ENCODE measurements at places on chromosomes 1 and 21.

GRCh38 chr1:187762118-187762517 lies 933.4 kb downstream of the PLA2G4A start:
- no peak for DNase-seq

DNA sequence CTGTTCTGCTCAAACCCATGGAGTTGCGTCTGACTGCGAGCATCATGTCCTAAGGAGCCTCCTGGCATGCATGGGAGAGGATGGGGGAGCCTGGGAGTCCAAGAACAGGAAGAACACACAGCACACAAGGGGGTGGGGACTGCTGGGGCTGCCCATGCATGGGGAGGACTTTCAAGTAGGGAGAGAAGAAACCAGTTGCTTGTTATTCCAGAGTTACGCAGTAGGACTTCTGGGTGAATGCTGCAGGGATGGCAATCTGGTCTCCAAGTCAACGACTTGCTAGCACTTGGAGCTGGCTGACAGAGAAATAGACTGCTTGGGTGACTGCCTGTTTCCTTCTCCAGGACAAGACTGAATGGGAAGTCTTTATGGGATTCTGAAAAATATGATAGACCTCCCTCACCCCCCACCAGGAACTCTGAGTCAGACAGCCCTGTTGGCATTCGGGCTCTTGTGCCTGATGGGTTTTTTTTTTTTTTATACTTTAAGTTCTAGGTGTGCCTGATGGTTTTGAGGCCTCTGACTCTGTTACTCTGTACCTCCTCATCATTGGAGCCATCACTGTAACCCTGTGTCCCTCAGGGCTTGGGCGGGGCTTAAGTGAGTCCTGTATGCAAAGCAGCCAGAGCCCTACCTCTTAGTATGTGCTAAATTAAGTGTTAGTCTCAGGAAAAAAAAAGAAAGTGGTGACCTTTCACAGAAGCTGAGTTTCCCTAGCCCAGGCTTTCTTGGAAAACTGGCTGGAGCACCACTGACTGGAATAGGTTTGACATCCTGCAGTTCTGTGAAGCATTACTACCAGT lies 30.3 kb downstream of the MAP3K21 start:
- DNase-seq: no peak

GRCh38 chr1:234277161-234277868 lies 95.9 kb upstream of the COA6 start:
- DNase-seq: no peak

DNA sequence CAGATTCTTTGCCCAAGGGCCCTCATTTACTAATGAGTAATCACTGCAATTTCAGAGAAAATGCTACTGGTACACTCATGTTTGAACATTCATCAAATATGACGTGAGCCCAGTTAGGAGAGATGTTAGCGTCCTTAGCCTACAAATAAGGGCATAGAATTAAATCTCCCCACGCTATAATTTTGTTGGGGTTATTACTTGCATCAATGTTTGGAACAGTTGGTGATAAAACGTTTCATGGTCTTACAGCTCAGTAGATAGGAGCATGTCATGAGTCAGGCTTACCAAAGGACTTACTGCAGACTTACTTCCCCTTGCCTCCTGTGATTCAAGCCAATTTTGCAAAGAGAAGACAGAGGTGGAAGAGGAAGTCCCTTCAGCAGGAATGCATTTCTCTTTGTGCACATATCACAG lies 304.0 kb downstream of the KIF26B start:
- DNase-seq: no peak

DNA sequence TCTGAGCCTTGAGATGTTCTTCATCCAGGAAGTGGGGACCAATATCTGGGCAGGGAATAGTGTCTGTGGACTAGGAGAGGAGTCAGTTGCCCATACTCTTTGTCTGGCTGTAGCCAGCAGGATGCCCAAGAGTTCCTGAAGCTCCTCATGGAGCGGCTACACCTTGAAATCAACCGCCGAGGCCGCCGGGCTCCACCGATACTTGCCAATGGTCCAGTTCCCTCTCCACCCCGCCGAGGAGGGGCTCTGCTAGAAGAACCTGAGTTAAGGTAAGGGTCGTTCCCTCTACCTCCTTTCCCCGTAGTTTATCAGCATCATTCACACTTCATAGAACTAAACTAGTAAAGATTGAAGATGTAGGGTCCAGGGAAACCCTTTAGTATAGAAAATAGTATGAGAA lies 3.4 kb upstream of the PPOX start:
- DNase-seq: no peak

GRCh38 chr1:18938008-18938706 lies 18.3 kb downstream of the IFFO2 start:
- peak; percentile 75 for DNase-seq

DNA sequence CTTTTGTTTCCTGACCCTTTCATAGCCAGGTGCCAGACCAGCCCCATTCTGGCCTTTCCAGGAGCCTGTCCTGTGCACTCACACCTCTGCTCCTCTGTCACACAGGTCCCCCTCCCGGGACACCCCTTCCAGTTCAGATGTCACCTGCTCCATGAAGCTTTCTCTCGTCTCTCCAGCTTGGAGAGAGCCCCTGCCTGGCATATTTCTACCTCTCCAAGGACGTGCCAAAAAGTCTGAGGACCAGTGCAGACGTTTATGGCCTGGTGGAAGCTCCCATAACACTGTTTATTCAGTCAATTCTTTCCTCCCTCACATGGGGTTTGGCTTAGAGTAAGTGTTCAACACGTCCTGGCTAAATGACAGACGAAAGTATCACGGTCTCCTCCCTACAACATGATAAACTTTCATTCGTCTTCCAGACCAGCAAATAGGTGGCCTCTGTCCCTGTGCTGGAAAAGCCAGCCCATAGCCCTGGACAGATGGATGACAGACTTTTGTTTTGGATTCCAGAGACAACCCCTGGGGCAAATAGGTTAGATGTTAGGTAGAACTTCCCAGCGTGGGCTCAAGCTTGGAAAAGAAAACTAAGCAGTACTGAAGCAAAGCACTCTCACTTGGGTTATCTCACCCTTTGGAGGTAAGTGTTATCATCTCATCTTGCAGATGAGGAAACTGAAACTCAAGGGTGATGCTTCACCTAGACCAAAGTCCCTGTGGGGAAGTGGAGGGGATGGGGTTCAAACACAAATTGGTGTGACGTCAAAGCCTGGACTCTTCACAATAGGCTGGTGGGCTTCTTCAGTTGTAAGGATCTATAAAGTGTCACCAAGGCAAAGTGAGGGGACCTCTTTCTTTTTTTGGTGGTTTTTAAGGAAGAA lies 52.9 kb upstream of the ECE1 start:
- DNase-seq: peak; percentile 57

GRCh38 chr1:238318294-238319110 lies 427.8 kb upstream of the ZP4 start:
- DNase-seq: no peak

- DNase-seq: no peak
Measured at GRCh38 chr21:15274701-15275485, 210.1 kb upstream of the NRIP1 start.

DNA sequence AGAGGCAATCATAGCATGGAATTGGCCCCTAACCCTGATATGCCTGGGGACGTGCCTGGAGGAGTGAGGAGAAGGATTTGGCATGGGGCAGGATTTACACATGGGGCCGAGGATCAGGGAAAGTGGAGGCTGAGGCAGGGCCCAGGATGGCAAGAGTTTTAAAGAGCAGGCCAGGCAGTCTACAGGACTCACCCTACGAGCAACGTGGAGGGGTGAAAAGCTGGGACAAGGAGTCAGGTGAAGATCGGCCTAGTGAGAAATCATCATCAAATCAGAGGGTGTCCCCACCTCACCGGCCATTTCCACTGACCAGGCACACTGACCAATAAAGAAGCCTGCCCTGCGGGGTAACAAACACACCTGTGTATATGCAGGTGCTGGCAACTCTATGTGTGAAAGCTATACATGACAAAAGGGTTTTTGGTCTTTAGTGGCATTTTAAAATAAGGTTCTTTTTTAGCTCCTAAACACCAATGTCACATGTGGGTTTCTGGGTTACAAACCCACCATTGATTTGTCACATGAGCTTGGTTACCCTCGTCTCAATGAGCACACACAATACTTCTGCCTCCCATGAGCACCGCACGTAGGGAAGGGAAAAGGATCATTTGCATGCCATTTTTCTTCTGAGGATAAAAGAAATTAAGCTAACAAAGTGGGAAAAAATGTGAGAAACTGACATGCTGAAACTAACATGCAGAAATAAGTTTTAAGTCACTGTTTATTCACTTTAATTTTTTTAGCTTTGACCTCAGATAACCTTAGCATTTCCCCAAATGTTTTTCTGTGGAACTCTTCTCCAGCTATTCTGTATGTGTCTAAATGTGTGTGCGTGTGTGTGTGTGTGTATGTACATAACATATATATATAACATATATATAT lies 168.1 kb upstream of the EDN2 start:
- DNase-seq: no peak

DNA sequence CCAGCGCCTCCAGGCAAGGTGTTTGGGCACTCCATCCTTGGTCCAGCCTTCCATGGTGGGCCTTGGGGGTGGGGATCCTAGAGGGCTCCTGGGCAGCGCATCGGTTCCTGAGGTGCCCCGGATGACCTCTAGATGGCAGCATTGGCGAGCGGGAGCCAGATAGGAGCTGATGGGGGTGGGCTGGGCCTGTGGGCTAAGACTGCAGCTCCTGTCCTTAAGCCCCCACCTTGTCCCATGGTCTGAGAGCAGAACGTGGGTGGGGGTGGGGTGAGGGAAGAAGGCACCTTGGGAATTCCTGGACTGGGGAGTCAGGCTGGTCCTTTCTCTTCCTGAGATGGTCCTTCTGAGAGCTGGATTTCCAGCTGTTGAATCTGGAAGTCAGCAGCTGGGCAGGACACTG lies 93.4 kb upstream of the CSF3R start:
- peak; percentile 89 for DNase-seq

DNA sequence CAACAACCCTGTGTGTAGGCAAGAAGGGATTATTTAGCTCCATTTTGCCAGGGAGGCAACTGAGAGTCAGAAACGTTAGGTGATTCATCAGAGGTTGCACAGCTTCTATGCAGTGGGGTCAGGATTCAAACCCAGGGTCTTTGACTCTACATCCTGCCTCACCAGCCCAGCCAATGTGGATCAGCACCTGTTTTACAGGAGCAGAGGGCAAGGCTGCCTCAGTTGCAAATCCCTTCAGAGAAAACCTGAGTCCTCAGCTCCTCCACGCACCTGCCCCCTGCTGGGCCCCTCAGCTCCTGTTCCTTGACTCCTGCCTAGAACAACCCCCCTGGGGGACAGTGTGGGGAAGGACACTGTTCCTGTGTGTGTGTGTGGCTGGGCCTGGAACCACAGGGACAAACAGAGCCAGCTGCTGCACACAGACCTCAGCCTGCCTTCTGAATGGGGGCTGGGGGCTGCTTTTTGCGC lies 61.6 kb downstream of the LRRN2 start:
- peak; percentile 75 for DNase-seq

DNA sequence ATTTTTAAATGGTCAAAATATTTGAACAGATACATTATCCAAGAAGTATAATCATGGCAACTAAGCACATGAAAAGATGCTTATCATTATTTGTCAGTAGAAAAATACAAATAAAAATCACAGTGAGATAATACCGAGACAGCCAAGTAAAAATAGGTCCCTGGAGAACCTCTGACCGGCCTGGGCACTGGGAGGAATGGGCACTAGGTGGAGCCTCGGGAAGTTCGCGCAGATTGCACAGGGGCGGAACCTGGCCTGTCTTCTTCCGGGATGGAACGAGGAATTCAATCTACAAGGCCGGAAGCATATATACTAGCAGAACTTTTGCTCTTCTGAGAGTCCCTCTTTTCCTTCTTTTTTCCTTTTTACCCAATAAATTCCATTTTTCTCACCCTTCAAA lies 148.5 kb upstream of the CHRM3 start:
- peak; percentile 23 for DNase-seq

DNA sequence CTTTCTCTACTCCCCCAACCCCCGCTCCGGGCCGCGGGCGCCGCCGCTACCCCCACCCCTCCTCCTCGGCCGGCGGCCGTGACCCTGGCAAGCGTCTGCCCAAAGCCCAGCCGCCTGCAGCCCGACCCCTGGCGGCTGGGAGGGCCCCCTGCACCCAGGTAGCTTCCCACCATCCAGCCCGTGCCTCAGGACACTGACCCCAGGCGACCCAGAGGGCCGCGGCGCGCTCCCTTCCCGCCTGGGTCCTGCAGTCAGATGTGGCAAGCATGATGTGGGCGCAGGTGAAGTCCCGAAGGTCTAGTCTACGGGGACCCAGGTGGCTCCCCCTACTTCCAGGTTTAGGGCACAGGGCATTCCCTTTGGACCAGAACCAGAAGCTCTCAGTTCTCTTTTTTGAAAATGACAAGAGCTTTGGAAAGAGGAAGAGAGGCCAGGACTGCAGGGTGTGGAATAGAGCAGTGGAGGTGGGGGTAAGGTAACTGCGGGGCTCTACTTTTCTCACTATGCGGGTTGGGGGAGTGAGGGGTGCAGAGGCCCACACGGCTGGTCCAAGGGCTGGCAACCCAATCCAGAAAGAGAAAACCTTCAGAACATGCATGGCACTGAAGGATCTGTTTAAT lies at the start of gene DENND4B:
Gene DENND4B (minus strand): TSS at position 97 of the 620 bp plus-strand sequence. CDS start 2,344 bp downstream, outside the sequence.
- DNase-seq: peak; percentile 92

DNA sequence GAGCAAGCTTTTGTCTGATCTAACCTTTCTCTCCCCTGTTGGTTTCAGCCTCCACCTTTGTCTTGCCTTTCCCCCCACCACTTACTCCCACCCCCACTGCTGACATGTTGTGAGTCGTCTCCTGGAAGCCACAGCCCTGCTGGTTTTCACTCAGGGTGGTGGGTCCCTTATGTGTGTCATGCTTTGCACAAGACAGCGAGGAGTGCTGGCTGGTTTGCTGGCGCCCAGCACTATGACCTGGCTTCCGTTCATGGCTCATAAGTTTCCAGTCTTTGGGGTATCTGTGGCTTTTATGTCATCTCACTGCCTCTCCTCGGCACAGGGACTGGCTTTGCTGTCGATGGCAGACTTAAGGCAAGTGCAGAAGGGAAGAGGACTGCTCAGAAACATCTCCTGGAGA lies 177.7 kb downstream of the KIF26B start:
- DNase-seq: no peak

- DNase-seq: no peak
Measured at GRCh38 chr1:172145231-172145651, 275.2 kb upstream of the C1orf105 start.

DNA sequence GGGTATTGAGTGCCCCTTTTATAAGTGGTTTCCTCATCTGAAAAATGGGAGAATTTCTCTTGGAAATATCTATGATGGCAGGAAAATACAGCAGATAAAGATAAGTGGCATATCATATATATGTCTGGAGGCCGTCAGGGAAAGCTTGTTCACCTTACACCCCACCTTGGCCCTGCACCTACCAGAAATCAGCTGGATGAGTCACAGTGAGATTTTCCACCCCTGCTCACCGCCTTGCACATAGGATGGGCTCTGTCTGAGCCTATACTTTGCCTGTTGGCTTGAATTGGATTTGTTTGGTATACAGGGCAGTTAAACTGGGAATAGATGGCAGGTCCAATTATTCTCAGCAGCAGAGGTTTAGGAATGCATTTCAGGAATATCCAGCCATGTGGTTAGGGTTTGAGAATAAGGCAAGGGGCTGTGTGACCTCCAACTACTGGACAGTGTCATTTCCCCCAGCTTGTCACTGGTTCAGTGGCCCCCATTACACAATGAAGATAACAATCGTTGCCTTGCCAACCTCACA lies at the start of gene SPATA21:
Gene SPATA21 (minus strand): TSS at position 479 of the 529 bp plus-strand sequence. CDS start 6,053 bp downstream, outside the sequence.
- DNase-seq: no peak

Data from ELF-1 (cell line).